ENCODE measurements at places on chromosomes 5 and 9.

- DNase-seq, result no peak
These were observed 7.5 kb downstream of the NDST1 start for GRCh38 chr5:150515446-150515845.

DNA sequence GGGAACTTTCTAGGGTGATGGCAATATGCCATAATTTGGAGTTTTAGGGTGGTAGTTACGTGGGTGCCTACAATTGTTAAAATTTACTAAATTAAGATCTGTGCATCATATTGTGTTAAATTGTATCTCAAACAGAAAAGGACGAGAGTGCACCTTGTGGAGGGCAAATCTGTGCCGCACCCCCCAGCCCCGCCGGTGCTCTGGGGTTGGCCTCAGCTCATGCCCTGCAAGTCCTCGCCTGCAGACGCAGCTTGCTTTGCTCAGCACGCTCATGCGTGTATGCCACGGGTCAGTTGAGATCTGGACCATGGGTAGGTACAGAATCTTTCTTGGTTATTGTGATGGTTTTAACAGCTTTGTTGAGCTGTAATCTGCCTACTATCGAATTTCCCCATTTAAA is 33.7 kb upstream of the FCN1 start:
- DNase-seq, result no peak

DNA sequence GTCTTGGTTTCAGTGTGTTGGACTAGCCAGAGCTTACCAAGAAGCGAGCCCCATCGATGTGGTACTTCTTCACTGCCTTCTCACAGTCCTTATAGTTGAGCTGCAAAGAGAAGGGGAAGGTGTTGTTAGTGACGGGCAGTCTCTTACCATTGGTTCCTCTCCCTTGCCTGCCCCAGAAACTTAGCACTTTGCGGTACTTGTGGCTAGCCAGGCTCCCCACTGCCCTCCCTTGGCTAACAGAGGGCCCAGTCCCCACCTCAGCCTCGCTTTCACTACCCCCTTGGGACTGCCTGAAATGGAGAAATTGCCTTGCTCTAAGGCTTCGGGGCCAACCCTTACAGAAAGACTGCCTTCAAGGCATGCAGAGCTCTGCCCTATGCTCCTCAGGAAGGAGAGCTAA is 4.3 kb downstream of the LCP2 start:
- DNase-seq, result no peak

GRCh38 chr9:13707612-13708576 is 428.4 kb upstream of the MPDZ start:
- DNase-seq, result no peak

GRCh38 chr5:144205141-144205551 is 34.5 kb downstream of the KCTD16 start:
- DNase-seq, result no peak

- no peak for DNase-seq
These were observed 110.2 kb downstream of the LHFPL2 start for GRCh38 chr5:78538240-78538850.

GRCh38 chr9:21395778-21396717 is 10.8 kb upstream of the IFNA2 start:
- DNase-seq, result peak; percentile 23

GRCh38 chr5:170151097-170151831 is 45.6 kb downstream of the FOXI1 start:
- no peak for DNase-seq

GRCh38 chr9:129777769-129778130 is 24.9 kb upstream of the PTGES start:
- DNase-seq, result no peak

Data from stimulated activated CD8-positive, alpha-beta memory T cell treated with anti-CD3 and anti-CD28 coated beads, Interleukin-15, amount 100 ng/mL, for 24 hours (primary cell).